ENCODE measurements at places on chromosomes 6 and 20.

GRCh38 chr20:1185790-1186334, 1.1 kb upstream of the TMEM74B start:
- no peak for DNase-seq

- DNase-seq: no peak
Observed at GRCh38 chr20:34420146-34420545, 57.1 kb downstream of the ITCH start.

DNA sequence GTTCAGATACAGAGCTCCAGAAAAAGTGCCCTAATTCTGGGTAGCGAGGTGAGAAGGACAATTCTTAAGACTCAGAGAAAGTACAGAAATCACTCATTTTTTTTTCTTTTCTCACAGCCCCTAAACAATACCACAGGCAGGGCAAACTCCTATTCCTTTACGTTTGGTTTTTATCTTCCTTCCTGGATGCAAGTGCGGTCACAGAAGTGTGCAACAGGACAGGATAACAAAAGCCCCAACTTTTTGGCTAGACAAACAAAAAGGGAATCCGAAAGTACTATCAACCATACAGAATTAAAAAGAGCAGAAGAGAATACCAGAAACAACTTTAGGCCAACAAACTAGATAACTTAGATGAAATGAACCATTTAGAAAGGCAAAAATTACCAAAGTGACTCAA, 18.4 kb upstream of the BEND6 start:
- no peak for DNase-seq

GRCh38 chr20:34574426-34574825, 15.9 kb downstream of the MAP1LC3A start:
- DNase-seq: no peak

- DNase-seq: no peak
Observed at GRCh38 chr20:16100111-16100510, 473.1 kb downstream of the KIF16B start.

DNA sequence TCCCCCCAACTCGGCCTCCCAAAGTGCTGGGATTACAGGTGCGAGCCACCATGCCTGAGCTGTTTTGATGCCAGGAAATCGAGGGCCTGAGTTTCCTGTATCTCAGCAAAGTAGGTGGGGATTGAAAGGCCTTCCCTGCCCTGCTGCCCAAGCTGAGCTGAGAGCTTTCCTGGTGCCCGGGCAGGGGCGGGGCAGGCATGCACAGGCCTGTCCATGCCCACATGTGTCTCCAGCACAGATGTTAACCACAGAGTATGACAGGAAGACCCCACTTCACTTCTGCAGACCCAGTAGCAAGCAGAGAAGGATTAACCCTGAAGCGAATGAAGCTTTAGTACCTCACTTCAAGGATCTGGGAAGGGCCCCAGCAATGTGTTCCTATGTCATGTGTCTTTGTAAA, 66.0 kb downstream of the GPR6 start:
- DNase-seq: no peak

DNA sequence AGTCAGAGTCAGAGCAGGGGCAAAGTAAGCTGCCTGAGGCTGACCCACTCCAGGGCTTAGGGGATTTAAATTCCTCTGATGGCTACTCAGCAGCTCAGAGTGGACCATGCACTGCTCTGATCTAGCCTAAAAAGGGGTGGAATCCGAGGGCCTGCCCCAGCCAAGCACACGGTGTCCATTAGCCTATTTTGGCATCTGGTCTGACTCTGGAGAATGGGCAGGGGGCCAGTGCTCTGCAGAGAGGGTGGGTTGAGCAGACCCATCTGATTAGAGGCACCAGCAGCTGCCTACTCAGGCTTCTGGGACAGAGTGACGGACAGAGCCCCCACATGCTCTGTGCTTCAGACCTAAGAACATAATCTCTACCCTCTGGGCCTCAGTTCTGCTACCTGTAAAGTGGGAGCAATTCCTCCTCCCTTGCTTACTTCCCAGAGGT, 25.9 kb upstream of the TGM2 start:
- DNase-seq: no peak

- DNase-seq: no peak
Observed at GRCh38 chr20:45918779-45919537, 7.0 kb upstream of the PLTP start.

GRCh38 chr6:111211411-111212030, 124.2 kb downstream of the SLC16A10 start:
- DNase-seq: no peak

- DNase-seq: no peak
Observed at GRCh38 chr6:41306187-41306854, 19.8 kb upstream of the TREM1 start.

DNA sequence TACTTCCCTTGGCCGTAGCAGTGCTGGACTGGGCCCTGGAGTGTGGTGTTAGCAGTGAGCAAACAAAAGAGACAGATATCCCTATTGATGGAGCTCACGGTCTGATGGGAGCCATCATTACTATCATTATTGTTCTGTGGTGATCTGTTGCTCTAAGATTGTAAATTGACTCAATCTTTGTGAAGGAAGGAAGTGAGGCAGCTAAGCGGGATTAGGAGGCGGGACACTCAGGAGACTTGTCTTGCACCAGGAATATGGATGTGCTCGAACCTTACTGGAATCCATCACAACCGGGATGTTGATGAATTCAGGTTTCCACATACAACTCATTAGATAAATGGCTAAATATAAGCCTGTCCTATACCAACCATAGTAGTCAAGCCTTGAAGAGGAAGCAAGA, 25.5 kb upstream of the FAM50B start:
- DNase-seq: no peak

- no peak for DNase-seq
Observed at GRCh38 chr6:152976749-152977148, 6.1 kb downstream of the FBXO5 start.

DNA sequence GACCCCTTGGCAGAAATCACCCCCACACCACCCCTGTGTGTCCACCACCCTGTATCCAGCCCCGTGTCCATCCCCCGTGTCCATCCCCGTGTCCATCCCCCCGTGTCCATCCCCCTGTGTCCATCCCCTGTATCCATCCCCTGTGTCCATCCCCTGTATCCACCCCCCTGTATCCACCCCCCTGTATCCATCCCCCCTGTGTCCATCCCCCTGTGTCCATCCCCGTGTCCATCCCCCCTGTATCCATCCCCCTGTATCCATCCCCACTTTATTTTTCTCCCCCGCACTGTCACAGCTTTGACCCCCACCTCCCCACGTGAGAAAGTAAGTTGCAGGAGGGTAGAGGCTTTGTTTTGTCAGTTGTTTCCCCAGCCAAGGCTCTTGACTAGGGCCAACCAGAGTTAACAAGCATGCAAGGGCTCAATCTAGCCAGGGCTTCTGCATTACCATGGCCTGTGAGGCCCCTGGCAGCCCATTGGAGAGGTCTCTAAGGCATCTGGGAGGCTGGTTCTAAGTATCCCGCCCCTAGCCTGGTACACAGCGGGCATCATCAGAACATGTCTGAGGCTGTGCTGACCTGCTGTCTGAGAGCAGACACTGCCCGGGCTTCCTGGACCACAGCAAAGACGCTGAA, 18.1 kb upstream of the SIRPA start:
- no peak for DNase-seq

DNA sequence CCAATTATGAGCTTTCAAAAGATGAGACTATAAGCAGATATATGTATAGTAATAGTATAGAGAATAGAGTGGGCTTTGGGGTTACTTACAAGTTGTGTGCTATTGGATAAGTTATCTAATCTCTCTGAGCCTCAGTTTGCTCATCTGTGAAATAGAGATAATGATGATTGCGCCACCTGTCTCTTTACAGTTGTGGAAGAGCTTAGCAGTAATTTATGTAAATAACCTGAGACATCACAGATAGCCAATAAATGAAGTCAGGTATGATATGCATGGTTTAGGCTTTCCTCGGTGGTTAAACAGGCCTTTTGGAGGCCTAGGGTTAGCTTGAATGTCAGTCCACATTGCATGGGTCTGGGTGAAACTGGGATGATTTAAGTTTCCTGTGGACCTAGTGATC, 29.8 kb upstream of the SCUBE3 start:
- DNase-seq: no peak

DNA sequence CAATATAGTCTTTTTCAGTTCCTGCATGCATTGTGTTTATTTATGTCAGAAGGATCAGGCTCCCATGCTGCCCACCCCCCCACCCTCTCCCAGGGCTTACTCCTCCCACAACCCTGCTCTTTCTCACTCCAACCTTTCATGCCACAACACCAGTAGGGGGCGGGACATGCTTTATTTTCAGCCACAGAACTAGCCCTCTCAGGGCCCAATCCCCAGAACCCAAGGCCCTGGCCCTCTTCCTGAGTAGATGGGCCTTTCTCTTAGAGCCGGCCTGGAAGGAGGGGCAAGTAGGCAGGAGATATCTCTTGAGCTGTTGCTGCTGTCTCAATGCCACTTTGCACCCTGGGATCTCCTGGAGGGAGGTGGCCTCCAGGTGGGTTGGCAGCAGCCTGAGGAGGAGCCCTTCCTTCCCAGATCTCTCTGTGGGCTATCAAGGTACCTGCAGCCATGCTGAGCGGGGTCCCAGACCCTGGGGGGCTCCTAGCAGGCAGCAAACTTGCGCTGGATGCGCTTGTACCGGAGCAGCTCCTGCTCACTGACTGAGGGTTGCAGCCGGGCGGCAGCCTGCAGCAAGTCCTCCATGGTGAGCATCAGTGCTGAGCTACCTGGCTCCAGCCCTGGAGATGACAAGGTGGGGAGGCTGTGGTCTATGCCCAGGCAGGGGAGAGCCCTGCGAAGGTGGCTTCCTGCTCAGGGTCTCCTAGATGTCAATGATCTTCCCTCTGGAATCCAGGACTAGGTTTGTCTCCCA, 3.5 kb downstream of the GNMT start:
- no peak for DNase-seq

GRCh38 chr6:4883298-4883697, 107.1 kb downstream of the CDYL start:
- DNase-seq: no peak

DNA sequence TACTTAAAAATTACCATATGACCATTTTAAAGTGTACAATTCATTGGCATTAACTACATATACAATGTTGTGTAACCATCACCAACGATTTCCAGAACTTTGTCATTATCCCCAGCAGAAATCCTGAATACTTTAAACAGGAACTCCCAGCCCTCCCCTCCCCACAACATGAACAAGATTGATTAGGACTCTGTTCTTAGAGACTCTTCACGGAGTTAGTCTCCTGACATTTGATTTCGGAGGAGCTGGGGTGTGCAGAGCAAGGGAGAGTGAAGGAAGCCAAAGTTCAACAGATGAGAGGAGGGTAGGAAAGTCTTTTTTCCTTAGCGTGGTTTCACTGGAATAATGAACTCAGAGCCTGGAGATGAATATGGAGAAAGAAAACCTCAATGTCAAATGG, 17.2 kb upstream of the QKI start:
- DNase-seq: no peak

DNA sequence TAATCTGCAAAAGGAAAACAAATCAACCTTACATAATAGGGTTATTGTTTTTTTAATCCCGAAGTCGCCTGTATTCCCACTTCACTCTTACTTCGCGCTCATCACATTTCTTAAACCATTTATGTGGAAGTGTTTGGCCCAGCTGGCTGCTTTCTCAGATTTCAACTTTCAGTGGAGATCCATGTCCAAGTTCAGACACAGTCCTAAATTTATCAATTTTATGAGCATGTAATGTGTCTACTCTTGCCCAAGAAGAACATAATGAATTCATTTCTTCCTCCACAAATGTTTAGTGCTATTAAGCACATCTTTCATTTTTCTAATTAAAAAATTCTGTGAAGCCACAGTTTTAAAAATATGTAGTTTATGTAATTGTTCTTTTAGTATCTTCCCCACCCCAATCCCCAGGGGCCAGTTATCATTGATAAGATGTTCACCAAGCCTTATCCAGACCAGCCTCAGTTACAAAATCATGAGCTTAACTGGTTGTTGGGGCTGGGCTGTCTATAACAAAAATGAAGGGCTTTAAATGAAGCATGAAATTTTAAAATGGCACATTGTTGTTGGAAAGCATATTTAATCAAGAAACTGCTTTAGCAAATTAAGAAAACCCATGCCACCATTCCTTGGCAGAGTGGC, 151.7 kb downstream of the UST start:
- DNase-seq: no peak

DNA sequence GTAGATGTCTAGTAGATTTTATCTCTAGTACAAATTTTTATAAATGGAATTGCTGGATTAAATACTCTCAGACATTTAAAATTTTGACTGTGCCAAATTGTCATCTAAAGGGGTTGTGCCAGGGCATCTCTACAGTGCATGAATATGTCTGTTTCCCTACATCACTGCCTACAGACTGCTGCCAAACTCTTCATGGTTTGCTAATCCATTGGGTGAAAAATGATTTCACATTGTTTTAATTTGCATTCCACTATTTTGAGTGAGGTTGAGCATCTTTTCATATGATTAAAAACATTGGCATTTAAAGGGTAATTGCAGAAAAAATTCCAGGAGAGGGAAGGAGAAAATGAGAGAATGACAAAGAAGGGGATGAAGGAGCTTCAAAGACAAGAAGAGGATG, 267.7 kb upstream of the RNF24 start:
- no peak for DNase-seq

DNA sequence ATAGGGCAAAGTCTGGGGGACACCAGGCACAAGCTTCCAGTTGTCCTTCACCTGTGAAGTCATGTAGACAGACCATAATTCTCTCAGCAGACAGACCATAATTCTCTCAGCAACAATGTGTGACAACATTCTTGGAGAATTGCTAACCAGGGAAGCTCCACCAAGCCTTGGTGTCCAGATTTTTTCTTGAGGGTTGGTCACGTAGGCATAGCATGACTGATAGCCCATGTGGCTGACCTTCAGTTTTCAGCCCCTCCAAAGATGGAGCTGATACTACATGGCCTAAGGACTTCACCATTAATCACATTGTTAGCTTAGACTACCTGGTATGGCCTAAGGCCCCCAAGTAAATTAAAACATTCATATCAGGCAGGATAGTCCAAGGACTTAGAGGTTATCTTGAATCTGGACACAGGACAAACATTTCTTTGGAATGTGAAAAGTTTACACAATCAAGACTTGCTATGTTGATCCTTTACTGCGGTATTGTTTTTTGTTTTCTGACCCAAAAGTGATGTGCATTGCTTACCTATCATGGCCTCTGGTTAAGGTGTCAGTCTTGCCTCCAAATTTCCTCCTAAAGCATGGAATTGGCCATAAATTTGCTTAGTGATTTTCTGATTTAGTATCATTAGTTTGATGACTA, 76.9 kb downstream of the CEP57L1 start:
- DNase-seq: no peak

DNA sequence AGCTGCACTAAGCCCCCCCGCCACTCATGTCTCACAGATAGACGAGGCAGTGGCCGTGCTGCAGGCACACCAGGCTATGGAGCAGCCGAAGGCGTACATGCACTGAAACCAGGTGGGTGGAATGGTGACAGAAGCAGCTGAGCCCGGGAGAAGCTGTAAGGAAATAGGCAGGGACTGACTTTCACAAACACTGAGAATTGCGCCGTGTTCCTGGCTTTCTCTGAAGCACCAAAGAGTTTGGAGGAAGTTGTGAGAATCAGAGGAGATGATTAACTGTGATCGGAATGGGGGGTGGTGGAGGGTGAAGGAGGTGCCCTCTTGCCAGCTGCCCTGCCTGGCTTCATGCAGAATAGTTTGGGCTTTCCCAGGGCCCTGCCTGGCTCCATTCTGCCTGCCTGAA, 21.6 kb downstream of the TOMM34 start:
- DNase-seq: no peak
